Stomach (tissue), 19 donors: ENCODE measurements at places on chromosomes 6 and 20.
A peak's percentile ranks its signal among the peaks of the same experiment; 100 is the strongest.

GRCh38 chr20:44664131-44664530, 12.6 kb upstream of the ADA start:
- no peak overlapping the region for H3K27ac ChIP-seq
- H3K27me3 ChIP-seq: no peaks in the 10 kb centered on the region
- DNase-seq: no peak
- no peak overlapping the region for H3K4me3 ChIP-seq

GRCh38 chr6:169087443-169088041, 166.1 kb downstream of the THBS2 start:
- no peak overlapping the region for H3K27ac ChIP-seq
- peak; percentile 72 for DNase-seq
- no peaks in the 10 kb centered on the region for H3K36me3 ChIP-seq
- H3K4me1 ChIP-seq: no peaks in the 10 kb centered on the region

- no peak for DNase-seq
- H3K4me1 ChIP-seq: no peaks in the 10 kb centered on the region
- H3K27me3 ChIP-seq: no peaks in the 10 kb centered on the region
- H3K27ac ChIP-seq: no peak overlapping the region
- H3K4me3 ChIP-seq: no peak overlapping the region
Observed at GRCh38 chr6:100237821-100238220, 226.9 kb downstream of the SIM1 start.

- peaks cover 10% of the 10 kb centered on the region for H3K36me3 ChIP-seq
- DNase-seq: no peak
- H3K27ac ChIP-seq: no peak overlapping the region
Observed at GRCh38 chr6:148392671-148393070, 50.0 kb downstream of the SASH1 start.

DNA sequence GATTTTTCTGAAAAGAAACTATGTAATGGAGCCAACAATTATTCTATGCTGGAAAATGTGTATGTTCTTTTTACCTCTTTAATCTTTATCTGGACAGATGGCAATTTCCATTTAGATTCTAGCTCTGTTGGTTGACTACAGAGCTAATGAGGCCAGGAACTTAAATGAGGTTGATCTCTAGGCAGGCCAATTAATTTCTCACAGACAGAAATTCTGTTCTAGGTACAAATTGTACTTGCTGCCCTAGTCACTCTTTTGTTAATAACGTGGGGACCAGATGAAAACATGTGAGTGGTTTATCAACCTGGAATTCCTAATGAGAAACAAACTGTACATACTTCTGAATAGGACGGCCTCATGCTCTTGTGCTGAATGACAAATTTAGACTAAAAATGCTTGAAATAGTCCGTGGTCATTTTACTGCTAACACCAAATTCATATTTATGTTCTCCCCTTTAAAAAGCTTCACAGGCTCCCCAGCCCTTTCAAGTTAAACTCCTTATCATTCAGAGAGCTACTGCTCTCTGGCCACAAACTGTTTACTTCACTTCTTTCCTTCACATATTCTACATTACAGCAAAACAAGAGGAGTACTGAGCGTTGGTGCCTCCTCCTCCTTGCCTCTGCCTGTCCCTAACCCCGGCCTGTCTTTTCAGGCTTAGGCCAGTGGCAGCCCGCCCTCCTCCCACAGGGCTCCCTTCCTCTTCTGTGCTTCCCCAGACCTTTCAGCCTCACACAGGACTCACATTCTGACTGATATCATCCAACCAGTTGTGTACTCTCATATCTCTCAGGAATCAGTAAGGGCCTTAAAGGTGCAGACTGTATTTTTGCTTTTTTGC, 41.4 kb downstream of the DTNBP1 start:
- no peaks in the 10 kb centered on the region for H3K27me3 ChIP-seq
- peak; percentile 52 for DNase-seq
- H3K36me3 ChIP-seq: no peaks in the 10 kb centered on the region
- peak overlapping the region; percentile 66 for H3K27ac ChIP-seq
- H3K4me3 ChIP-seq: no peak overlapping the region

- peaks cover 15% of the 10 kb centered on the region for H3K36me3 ChIP-seq
- peak; percentile 81 for DNase-seq
- H3K27ac ChIP-seq: peak overlapping the region; percentile 20
Observed at GRCh38 chr20:44217342-44218092, 6.9 kb upstream of the OSER1 start.

DNA sequence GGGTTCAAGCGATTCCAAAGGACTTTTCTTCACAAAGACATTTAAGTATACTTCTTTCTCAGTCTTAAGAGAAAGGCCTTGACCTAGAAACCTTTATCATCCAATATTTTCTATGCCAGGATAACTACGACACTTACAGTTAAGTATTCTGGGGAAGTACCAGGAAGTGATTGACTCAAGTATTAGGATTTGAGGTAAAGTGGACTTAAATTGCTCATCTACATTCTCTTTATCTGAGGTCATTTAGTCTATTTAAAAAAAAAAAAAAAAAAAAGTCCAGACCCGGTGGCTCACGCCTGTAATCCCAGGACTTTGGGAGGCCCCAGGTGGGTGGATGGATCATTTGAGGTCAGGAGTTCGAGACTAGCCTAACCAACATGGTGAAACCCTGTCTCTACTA, 114.7 kb downstream of the ZFAND3 start:
- H3K4me1 ChIP-seq: peaks cover 57% of the 10 kb centered on the region
- H3K4me3 ChIP-seq: no peak overlapping the region
- H3K27me3 ChIP-seq: no peaks in the 10 kb centered on the region

DNA sequence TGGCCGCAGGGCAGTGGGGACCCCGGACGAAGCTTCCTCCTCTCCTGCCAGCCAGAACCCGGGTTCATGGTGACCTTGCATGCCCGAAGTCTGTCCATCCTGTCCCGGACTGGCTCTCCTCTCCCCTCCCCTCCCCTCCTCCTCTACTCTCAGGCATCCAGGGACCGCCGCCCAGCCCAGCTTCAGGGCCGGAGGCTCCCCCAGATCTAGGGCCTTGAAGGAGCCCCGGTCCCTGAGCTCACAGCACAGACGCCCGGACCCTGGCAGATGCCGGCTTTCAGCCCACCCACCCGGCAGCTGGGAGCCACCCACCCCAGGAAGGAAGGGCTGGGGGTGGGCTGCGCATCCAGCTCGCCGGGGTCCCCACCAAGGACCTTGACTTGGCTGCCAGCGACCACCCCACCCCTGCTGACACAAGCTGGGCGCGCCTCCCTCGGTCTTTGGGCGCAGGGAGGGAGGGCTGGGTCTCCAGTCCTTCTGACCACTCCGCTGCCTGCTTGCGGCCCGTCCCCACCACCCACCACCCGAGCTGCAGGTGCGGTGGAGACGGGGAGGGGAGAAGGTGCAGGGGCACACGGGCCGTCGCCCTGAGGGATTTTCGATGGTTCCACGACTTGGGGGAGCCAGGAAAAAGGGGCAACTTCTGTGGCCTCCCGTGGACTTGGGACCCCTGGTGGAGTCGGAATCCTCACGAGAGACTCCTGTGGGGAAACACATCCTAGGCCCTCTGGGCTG, 5.8 kb upstream of the ABHD16B start:
- H3K4me1 ChIP-seq: peaks cover 55% of the 10 kb centered on the region
- H3K27me3 ChIP-seq: no peaks in the 10 kb centered on the region
- no peak overlapping the region for H3K4me3 ChIP-seq
- peak overlapping the region; percentile 10 for H3K27ac ChIP-seq
- H3K36me3 ChIP-seq: no peaks in the 10 kb centered on the region

DNA sequence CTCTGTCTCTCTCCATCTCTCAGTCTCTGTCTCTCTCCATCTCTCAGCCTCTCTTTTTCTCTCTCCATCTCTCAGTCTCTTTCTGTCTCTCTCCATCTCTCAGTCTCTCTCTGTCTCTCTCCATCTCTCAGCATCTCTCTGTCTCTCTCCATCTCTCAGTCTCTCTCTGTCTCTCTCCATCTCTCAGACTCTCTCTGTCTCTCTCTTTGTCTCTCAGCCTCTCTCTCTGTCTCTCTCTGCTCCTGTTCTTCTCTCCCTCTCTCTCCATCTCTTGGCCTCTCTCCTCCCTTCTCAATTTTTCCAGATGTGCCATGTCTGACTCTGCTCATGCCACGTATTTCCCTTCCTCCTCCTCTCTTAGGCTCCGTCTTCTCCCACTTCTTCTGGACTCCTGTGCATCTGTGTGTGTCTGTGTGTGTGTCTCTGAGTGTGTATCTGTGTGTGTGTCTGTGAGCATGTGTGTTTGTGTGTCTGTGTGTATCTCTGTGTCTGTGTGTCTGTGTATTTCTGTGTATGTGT, 72.7 kb downstream of the SRC start:
- DNase-seq: no peak
- peaks cover 89% of the 10 kb centered on the region for H3K27me3 ChIP-seq
- H3K36me3 ChIP-seq: no peaks in the 10 kb centered on the region
- H3K27ac ChIP-seq: no peak overlapping the region
- no peak overlapping the region for H3K4me3 ChIP-seq

GRCh38 chr6:156585859-156586258, 191.3 kb upstream of the ARID1B start:
- no peaks in the 10 kb centered on the region for H3K36me3 ChIP-seq
- H3K27me3 ChIP-seq: no peaks in the 10 kb centered on the region
- no peak overlapping the region for H3K4me3 ChIP-seq
- no peaks in the 10 kb centered on the region for H3K4me1 ChIP-seq
- H3K27ac ChIP-seq: no peak overlapping the region

- no peak overlapping the region for H3K27ac ChIP-seq
- no peaks in the 10 kb centered on the region for H3K4me1 ChIP-seq
- H3K27me3 ChIP-seq: no peaks in the 10 kb centered on the region
- no peaks in the 10 kb centered on the region for H3K36me3 ChIP-seq
- no peak for DNase-seq
Observed at GRCh38 chr6:65064844-65065243, 642.2 kb downstream of the EYS start.

DNA sequence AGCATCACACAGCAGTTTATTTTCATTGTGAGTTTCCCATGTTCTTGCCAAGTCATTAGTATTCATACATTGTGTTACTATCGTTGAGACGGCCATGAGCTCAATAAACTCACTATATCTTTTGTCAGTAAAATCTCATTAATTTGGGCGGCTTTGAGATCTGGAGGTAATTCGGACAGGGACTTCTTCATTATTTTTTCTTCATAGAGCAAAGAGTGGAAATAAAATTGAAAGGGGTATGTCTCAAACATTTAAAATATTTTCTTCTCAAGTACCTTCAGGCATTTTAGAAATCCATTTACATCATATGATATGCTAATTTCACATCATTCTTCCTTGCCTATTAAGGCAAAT, 14.6 kb downstream of the NOX3 start:
- no peak overlapping the region for H3K27ac ChIP-seq
- no peak for DNase-seq
- no peak overlapping the region for H3K4me3 ChIP-seq
- H3K4me1 ChIP-seq: no peaks in the 10 kb centered on the region
- H3K27me3 ChIP-seq: no peaks in the 10 kb centered on the region
- no peaks in the 10 kb centered on the region for H3K36me3 ChIP-seq

GRCh38 chr20:2228926-2229325, 66.9 kb upstream of the TGM3 start:
- no peaks in the 10 kb centered on the region for H3K27me3 ChIP-seq
- no peaks in the 10 kb centered on the region for H3K4me1 ChIP-seq
- no peaks in the 10 kb centered on the region for H3K36me3 ChIP-seq
- no peak for DNase-seq
- no peak overlapping the region for H3K4me3 ChIP-seq
- H3K27ac ChIP-seq: no peak overlapping the region

DNA sequence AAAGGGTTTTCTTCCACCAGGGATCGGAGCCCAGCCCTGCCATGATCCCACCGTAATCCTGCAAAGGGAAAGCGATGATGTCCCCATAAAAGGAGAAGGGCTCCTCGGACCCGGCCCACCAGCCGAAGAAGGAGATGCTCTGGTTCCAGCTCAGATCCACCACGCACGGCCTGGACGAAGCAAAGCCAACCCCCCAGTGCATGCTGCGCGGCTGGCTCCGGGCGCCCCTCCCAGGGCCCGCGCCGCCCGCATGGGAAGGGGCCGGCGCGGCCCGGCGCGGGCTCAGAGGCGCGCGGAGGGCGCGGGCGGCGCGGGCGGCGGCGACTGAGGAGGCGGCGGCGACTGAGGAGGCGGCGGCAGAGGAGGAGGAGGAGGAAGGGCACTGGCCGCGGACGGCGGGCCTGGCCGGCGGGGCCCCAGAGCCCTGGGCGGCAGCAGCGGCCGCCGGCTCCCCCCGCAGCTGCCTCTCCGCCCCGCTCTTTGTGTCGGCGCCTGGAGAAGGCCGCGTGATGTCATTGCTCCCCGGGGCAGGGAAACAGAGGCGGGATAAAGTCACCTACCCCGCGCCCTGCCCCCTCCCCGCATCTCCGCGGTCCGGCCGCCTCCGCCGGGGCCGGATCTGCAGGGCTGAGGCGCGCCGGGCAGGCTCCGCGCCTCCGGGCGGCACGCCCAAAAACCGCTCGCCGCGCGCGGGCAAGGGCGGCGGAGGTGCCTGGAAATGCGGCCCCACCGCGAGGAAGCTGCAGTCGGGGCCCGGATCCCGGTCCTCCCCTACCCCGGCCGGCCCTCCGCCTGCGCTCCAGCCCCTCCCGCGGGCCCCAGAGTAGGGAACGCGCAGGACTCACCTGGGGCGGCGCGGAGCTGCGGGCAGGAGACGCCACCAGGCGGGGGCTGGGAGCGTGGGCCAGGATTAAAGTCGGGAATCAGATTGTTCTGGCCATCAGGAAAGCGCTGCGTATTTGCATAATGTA, at the start of gene FAXC:
Gene FAXC, minus strand, starts transcription at position 504 of the 971 bp plus-strand sequence. Its CDS starts 302 bp downstream, at position 202.
- DNase-seq: peak; percentile 83
- H3K27ac ChIP-seq: peak within 1 kb of the TSS; percentile 79
- H3K36me3 ChIP-seq: no peaks in the 10 kb centered on the region
- no peaks in the 10 kb centered on the region for H3K4me1 ChIP-seq
- H3K27me3 ChIP-seq: peaks cover 8% of the 10 kb centered on the region
- peak within 1 kb of the TSS; percentile 69 for H3K4me3 ChIP-seq

DNA sequence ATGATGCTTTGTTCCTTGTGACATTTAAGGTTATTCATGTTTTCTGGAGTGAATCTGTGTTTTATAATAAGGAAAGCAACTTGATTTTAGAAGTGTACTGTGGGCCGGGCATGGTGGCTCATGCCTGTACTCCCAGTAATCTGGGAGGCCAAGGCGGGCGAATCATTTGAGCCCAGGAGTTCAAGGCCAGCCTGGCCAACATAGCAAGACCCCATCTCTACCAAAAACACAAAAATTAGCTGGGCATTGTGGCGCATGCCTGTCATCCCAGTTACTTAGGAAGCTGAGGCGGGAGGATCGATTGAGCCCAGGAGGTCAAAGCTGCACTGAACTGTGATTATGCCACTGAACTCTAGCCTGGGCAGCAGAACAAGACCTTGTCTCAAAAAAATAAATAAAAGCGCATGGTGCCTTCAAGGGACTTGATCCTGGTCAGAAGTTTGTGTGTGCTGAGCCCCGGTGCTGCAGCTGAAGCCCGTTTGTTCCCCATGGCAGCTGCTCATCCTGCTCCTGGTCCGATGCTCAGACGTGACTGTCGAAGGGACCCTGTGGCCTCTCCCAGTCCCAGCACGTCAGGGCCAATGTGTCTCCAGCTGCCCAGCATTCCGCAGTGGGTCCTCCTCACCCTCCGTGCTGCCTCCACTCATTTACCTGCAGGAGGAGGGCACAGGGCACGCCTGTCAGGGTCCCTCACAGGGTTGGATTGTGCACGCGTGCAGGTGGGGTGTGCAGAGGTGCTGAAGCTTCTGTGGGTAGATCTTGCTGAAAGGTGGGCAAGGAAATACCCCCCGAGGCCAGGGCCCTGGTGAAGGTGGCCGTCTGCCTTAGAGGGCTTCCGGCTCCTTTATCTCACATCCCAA, 18.3 kb downstream of the ENTPD6 start:
- no peak overlapping the region for H3K4me3 ChIP-seq
- H3K36me3 ChIP-seq: peaks cover 92% of the 10 kb centered on the region
- H3K27ac ChIP-seq: no peak overlapping the region
- DNase-seq: no peak
